HL-60 (cell line): ENCODE measurements at places on chromosomes 5 and 9.

- DNase-seq = no peak
These were observed 66.2 kb upstream of the NEURL1B start for GRCh38 chr5:172574871-172575223.

- no peak for DNase-seq
These were observed 1.0 kb upstream of the MEF2C start for GRCh38 chr5:88883836-88884607.

- DNase-seq = no peak
These were observed 485.7 kb downstream of the CSNK1G3 start for GRCh38 chr5:123997462-123998215.

DNA sequence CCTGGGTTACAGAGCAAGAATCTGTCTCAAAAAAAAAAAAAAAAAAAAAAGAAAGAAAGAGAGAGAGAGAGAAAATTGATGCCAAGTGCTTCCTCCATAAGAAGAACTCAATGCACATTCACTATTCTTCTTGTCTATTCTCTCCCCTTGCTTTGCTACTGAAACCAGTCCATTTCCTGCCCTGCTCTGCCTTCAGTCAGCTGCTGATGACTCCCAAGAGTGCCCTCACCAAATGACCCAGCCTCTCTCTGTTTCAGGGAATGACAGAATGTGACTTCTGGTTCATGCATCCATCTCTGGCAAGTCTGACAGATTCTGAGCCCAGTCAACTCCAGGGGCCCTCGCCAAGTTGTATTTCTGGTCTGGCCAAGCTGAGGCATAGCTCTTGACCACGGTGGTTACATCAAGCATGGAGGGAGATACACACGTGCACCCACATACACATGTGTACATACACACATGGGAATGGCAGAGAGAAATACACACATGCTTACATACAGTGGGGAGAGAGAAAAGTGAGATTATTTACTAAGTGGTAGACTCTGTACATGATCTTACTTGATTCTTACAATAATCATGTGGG is 106.2 kb downstream of the NSG2 start:
- no peak for DNase-seq

- DNase-seq = no peak
These were observed 102.4 kb downstream of the SMARCA2 start for GRCh38 chr9:2117527-2117926.

DNA sequence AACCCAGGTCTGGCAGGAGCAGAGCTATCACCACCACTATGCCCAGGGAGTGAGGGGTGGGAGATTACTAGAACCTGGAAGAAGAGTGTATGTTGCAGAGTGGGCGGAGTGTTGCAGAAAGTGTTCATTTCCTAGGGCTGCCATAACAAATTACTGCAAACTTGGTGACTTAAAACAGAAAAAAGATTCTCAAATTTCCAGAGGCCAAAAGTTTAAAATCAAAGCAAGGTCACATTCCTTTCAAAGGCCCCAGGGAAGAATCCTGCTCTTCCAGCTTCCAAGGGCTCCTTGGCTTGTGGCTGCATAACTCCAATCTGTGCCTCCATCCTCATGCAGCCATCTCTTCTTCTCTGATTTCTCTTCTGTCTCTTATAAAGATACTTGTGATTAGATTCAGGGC is 30.6 kb upstream of the SPINK4 start:
- no peak for DNase-seq
